ENCODE measurements at places on chromosomes 6 and 20. TPM values are rescaled to one million over a fixed set of nuclear protein-coding genes. Genes with fewer than 3 reads are reported as not detected.

GRCh38 chr20:48680650-48681049, 147.1 kb downstream of the PREX1 start:
- DNase-seq: no peak

DNA sequence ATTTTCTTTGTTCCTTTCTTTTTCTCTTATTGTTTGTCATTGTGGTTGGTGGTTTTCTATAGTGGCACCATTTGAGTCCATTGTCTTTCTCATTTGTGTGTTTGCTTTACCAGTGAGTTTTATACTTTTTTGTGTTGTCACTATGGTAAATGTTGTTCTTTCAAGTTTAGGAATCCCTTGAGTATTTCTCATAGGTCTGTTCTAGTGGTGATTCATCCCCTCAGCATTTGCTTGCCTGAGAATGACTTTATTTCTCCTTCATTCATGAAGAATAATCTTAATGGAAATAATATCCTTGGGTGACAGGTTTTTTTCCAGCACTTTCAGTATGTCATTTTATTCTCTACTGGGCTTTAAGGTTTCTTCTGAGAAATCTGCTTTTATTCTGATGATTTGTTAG, 209.2 kb upstream of the ASCC3 start:
- no peak for DNase-seq

- peak; percentile 34 for DNase-seq
Observed at GRCh38 chr20:20364593-20365479, 3.1 kb upstream of the INSM1 start.

- no peak for DNase-seq
Observed at GRCh38 chr20:44054849-44055248, 132.1 kb downstream of the JPH2 start.

- DNase-seq: no peak
Observed at GRCh38 chr20:61982191-61982950, 83.3 kb downstream of the TAF4 start.

- DNase-seq: no peak
Observed at GRCh38 chr6:143675946-143676345, 1.8 kb upstream of the PHACTR2 start.

- no peak for DNase-seq
Observed at GRCh38 chr6:45864651-45865050, 151.0 kb downstream of the CLIC5 start.

GRCh38 chr20:33688938-33689424, 2.8 kb upstream of the E2F1 start:
- DNase-seq: no peak

DNA sequence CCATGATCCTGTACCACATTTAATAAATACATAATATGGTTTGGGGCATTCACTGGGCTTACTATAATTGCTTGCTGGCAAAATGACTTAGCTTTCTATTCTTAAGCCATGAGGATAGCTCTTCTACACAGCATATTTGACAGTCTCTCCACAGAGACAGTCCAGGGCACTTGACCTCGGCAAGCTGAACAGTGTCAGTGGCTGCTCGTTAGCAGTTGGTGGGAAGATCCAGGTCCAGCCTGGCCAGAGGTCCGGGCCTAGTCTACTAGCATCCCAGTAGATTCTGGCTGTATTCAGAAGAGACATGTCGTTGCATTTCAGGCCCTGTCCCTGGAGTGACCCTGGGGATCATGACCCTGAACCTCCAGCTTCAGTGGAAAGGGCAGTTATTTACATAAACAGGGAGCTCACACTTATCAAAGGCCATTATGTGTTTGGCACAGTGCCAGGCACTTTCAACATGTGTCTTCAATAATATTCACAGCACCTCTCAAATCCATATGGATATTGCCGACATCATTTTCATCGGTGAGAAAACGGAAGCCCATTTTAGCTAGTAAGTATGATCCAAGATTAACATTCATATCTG, 139.0 kb downstream of the IMPG1 start:
- DNase-seq: no peak

DNA sequence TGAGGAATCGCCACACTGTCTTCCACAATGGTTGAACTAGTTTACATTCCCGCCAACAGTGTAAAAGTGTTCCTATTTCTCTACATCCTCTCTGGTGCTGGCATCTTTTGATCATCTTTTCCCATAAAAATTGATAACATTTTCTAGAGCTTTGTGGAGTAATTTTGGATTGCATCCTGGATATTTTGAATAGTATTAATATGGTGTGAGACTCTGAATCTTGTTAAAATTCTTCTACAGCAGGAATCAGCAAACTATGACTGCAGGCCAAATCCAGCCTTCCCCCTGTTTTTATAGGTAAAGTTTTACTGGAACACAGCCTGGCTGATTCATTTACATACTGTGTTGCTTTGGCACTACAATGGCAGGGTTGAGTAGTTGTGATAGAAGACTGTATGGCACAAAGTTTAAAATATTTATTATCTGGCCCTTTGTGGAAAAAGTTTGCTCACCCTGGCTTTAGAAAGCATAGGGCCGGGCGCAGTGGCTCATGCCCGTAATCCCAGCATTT, 15.0 kb upstream of the RNF8 start:
- DNase-seq: no peak

- no peak for DNase-seq
Observed at GRCh38 chr6:143877584-143878271, 13.5 kb downstream of the ZC2HC1B start.

DNA sequence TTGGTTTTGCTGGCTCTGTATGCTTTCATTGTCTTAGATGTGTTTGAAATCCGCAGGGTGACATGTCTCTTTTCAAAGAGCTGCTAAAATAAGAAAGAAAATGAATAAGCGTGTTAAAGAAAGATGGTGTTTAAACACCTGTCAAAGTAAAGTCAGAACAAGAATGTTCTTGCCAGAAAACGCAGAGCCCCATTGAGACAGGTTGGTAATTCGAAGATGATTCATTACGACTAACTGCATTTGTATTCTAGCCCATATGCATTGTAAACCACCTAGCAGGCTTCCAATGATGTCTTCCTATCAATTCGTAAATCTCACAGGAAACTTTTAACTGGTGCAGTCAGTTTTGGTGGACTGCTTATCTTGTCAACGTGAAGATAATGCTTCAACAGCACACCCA, 16.8 kb downstream of the PHACTR2 start:
- no peak for DNase-seq

DNA sequence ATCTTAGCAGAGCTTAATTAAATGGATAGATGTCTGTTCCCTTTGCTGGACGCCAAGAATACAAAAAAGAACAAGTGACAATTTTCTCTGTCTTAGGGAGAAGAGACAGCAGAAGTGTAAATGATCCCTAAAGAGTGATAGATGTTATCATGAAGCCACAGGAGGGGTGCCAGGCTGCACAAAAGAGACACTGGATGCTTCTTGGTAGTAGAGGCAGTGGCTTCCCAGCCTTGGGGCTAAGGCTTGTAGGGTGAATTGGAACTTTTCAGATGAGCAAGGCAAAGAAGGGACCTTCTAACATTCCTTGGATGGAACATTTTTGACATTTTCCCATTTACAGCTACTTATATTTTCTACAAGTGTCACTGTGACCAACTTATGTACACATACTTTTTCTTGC, 58.0 kb downstream of the CCN2 start:
- DNase-seq: no peak

- DNase-seq: no peak
Observed at GRCh38 chr6:6474170-6474920, 114.2 kb upstream of the LY86 start.

DNA sequence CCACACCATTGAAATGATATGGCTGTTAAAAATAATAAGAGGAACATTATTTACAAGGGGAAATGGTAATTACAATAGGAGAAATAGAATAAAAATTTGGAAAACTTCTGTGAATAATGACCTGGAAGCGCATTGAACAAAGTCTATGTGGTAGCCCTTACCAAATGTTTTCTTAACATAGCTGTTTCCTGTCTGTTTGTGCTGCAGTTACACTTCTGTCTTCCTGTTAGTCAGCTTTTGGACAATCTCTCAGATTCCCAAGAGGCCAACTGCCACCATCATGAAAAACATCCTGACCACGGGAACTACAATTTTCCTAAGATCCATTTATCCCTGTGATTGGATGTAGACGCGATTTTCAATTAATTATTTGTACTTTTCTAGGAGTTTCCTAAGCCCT, 754.4 kb upstream of the MARCKS start:
- DNase-seq: no peak

DNA sequence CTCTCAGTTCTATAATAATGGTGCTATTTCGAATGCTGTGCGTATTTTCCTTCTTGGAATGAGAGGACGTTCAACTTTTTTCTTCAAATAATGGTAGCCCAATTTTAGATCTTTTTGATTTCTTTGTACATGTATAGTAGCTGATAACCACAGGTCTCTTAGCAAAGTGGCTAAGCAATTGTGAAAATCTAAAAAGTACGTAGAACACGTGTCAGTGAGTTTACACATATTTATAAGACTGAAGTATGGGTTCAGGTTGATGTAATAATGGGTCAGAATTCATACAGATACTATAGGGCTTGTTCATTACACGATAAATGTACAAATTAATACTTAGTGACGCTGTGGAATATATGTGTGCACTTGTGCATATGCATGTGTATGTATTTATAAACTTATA, 1.3 kb downstream of the SMIM13 start:
- no peak for DNase-seq

GRCh38 chr6:22838345-22838744, 269.0 kb downstream of the HDGFL1 start:
- no peak for DNase-seq

DNA sequence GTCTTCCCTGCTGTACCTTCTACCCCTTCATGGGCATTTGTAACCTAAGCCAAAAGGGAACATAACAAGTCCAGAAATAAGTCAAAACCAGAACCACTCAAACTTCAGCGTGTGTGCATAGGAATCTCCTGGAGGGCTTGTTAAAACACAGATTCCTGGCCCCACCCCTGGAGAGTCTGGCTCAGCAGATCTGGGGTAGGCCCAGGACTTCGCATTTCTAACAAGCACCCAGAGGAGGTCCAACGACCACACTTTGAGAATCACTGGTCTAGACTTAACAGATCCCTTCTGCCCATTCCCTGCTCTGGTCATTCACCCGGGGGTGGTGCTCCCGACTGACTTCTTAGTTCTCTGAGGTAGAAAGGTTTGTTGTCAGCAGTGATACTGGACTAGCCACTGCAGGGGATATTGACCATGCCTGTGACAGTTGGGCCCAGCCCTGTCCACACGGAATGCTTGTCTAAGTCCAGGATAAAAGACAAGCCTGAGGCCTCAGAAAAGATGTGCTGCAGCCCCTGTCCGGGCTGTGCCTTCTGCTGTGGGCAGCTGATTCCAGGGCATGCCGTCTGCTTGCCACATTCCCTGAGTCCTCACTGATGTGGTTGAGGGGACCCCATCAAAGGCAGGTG, 68.6 kb downstream of the SYNJ2 start:
- no peak for DNase-seq

DNA sequence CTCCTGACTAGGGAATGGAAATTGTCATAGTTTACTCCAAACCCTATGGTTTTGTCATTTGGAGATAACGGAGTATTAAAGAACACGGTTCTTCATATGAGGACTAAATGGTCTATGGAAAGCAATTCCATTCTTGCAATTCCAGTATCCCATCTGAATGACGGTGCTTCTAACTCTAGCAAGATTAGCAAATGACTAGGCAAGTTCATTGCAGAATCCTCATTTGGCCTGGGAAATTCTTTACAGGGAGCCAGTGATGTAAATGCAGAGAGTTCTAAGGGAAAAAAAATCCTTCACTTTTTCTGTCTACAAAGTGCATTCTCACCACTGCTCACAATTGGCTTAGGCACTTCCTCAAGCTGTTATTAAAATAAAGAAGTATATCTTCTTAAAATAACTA, 111.5 kb downstream of the MOXD1 start:
- no peak for DNase-seq

DNA sequence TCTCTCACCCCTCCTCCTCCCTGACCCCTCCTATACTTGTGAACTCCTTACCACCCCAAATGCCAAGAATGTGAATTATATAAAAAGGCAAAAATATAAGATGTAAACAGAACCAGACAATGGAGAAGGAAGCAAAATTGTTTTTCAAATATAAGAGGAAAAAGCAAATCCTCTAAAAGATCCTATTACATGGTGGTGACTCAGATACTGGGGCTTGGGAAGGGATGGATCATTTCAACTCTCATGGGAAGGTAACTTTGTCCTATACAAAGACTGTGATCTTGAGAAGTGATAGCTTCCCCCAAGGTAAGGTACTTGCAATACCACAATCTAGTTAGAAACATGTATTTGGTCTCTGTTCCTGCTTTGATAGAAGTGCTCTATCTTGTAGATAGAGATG, 24.6 kb upstream of the TNFRSF21 start:
- DNase-seq: no peak

MYLK2 gene
- total RNA-seq: 0.28 TPM

PMEPA1 gene
- total RNA-seq: 29.8 TPM

AIF1 gene
- 5.4 TPM for total RNA-seq

ZDHHC14 gene
- total RNA-seq: 11.6 TPM

GTSF1L gene
- total RNA-seq: not detected

TMX4 gene
- total RNA-seq: 9.8 TPM

NNAT gene
- total RNA-seq: 59.8 TPM

PPIL1 gene
- total RNA-seq: 64.2 TPM

CPNE5 gene
- total RNA-seq: 0.71 TPM

C20orf141 gene
- total RNA-seq: not detected

TFAP2D gene
- total RNA-seq: not detected

OPRL1 gene
- 2.2 TPM for total RNA-seq
